Pons (tissue), 1 donor: ENCODE measurements at places on chromosomes 4 and X.

- no peak for DNase-seq
Measured at GRCh38 chr4:139567159-139567870, 11.3 kb upstream of the SETD7 start.

DNA sequence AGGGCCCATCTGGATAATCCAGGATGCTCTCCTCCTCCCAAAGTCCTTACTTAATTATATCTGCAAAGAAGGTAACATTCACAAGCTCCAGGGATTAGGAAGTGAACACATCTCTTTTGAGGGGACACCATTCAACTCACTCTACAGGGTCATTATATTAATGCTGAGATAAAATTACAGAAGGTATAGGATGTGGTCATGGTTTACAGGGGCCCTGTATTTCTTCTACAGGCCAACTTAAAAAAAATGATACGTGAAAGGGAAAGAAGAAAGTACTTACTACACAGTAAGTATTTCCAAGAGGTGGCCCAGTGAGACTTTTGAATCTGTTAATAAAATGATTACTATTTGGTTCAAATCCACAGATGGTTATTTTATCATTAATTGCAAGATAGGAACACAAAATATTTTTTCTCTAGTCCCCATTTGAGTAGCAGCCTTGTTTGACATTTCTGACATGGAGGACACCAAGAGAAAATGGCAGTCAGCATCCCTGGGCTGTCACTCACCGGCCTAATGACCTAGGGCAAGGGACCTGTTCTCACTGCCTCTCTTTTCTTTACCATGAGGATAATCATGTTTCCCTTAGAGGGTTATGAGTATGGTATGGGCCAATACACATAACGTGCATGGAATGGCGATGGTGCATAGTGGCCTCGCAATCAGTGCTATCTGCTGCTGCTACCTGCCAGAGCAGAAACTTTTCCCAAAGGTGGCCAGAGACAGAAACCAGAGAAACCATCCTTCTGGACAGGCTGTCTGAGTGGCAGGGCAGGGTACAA, 140.5 kb downstream of the PTTG2 start:
- no peak for DNase-seq

GRCh38 chr4:168917138-168917779, 92.8 kb downstream of the CBR4 start:
- peak; percentile 39 for DNase-seq

DNA sequence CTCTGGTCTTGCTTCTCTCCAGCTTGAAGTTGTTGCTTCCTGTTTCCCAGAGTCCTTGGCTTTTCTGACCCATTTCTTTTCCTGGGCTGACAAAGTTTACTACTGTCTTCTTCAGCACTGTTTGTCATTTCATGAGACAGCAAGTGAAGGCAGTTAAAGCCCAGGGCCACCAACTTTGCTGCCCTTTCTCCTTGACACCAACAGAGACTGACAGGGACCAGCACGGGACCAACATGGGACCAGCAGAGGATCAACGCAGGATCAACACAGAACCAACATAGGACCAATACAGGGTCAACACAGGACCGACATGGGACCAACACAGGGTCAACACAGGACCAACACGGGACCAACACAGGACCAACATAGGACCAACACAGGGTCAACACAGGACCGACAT, 34.9 kb downstream of the RNF212 start:
- no peak for DNase-seq

- DNase-seq: no peak
Measured at GRCh38 chr4:108155373-108155772, 13.4 kb downstream of the LEF1 start.

DNA sequence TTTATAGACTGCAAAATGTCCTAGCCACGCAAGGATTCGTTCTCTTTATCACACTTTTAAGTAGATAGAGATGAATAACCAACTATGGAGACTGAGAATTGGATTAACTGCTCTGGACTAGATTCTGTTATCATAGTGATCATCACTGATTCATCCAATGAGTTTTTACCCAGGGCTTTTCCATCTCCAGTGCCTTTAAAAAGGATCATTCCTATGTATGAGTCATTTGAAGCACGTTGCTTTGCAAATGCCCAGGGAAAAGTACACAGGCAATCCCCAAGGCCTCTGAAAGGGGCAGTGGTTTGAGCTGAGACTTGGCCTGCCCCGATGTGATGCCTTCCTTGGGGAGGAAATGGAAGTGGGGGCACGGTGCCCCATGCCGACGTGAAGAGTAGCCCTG, 122.7 kb upstream of the PSAPL1 start:
- no peak for DNase-seq

- DNase-seq: no peak
Measured at GRCh38 chr4:138188406-138189084, 53.6 kb downstream of the SLC7A11 start.

GRCh38 chr4:1194010-1194900, 21.9 kb upstream of the SPON2 start:
- DNase-seq: no peak

- DNase-seq: no peak
Measured at GRCh38 chrX:97398030-97398551, 514.4 kb downstream of the RPA4 start.

DNA sequence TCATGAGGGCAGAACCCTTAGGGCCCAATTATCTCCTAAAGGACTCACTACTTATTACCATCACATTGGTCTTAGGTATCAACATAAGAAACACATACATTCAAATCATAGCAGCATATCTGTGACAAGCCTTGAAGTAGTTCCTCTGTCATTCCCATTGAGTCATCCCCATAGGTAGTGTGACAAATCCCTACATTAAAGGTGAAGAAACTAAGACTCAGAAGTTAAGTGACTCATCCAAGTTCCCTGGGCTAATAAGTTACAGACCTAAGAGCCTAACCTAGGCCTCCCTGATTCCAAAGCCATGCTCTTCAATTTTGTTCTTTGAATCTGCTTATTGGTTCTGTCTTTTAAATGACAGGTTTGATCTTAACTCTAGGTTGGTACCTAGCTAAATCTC, 58.2 kb downstream of the CD38 start:
- DNase-seq: no peak

DNA sequence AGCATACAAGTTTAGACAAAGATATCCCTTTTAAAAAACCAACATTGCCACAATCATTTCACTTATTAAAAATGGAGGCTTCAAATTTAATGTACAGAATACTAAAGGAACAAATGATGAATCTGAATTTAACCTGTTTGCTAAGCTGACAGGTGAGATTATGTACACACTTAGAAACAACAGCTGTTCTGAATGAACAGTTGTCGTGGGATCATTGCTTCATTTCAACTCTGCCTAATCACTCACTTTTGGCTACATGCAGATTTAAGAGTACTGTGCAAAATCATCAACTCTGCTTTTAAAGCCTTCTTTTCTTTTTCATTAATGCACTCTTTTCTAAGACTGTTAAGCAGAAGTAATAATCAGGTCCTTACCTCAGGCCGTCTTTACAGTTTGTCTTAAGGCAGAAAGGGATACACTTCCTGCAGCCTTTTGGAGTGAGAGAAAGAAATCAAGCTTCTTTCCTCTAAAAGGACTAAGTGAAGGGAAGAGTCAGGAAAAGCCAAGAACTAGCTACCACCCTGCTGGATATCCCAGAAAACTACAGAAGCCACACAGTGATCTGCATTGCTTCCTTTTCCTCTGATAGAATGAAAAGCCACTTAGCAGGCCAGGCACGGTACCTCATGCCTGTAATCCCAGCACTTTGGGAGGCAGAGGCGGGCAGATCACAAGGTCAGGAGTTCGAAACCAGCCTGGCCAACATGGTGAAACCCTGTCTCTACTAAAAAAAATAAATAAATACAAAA, 54.7 kb upstream of the NPNT start:
- no peak for DNase-seq

DNA sequence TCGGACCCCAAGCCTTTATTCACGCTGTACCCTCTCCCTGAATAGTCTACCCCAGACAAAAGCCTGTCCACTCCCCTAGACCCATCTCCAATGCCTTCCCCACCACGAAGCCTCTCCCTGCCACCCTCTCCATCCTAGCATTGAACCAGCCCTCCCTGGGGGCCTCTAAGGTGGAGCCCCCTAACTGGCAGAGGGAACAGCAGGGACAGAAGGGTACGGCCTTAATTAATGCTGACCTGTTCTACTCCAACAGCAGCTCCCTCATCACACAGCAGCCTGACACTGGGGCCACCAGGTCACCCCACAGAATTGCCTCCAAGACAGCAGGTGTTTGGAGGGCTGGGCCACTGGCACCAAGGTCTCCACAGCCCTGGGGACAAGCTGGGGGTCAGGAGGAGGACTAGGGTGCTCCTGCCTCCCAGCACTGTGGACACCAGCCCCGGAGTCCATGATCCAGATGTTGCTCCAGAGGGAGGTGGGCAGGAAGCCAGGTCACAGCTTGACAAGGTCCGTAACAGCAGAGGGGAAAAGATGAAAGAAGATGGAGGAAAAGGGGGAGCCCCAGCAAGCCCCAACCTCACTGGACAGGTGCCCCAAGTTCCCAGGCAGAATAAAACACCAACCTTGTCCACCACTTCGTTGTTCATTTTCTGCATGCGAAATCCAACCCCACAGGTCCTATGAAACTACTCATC, 3.7 kb downstream of the CRMP1 start:
- no peak for DNase-seq

DNA sequence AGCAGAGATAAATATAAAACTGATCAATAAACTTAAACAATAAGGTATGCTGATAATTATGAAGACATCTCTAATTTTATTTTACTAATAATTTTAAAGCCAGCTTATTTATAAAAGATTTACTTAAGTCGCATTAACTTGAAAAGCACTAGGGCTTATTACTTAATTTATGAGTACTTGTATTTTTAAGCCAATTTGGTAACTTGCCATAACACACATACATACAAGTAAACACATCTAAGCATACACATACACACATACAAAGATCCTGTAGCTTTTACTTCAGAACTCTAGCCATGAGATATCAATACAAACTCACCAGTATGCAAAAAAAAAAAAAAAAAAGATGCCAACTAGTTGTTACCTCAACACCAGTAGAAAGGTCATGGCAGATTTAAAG, 10.0 kb upstream of the GPR78 start:
- DNase-seq: no peak

DNA sequence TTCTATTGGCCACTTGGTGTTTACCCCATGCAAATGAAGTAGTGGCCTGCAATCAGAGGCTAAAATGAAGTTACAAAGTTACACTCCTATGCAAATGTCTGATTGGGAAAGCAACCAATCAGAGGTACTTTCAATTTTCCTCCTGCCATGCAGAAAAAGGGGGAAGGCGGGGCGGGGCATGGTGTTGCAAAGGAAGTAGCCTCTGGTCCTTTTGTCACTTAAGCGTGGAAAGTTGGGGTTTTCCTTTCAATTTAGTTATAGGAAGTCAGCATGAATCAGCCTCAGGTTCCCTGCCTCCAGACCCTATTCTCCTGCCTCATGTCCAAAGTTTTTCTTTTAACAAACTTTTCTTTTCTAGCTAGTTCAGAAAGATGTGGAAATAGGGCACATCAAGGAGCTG, 69.3 kb downstream of the GPC4 start:
- no peak for DNase-seq

DNA sequence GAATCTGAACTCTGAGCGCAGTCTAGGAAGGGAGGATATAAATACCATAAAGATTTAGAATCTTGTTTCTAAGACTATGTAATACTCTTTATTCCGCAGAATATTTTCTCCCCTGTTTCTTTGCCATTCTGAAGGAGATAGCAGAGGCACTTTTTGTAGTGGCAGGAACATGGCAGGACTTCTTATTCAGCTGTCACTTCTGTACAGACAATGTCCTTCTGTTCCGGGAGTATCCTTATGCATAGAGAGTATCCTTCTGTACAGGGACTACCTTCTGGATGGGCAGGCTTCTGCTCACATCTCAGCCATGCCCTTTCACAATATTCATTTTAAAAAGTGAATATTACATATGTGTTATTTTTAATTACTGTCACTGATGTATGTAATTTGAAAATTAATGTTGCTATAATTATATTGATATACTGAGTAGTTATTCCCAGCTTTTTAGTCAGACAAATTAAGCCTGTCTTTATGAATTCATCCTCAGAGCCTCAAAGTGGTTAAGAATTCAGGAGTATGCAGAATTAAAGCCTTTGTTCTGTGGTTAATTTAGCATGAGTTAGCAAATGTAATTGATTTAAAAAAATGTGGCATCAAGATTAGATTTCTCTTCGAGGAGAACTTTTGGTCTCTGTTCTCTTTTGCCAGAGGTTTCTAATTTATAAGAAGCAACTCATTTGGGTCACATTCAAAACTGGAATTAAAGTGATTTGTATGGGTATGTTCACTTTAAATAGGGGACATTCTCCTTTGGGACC, 174.4 kb downstream of the FHIP1A start:
- DNase-seq: no peak

DNA sequence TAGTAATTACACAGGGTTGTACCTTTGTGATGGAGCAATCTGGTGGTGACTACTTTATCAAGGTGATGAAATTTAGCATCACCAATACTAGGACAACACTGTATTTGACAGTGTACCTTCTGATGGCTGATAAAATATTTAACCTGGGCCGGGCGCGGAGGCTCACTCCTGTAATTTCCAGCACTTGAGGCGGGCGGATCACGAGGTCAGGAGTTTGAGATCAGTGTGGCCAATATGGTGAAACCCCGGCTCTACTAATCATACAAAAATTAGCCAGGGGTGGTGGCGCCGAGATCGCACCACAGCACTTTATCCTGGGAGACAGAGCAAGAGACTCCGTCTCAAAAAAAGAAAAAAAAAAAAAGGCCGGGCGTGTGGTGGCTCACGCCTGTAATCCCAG, 1.9 kb upstream of the TAF1 start:
- DNase-seq: no peak

DNA sequence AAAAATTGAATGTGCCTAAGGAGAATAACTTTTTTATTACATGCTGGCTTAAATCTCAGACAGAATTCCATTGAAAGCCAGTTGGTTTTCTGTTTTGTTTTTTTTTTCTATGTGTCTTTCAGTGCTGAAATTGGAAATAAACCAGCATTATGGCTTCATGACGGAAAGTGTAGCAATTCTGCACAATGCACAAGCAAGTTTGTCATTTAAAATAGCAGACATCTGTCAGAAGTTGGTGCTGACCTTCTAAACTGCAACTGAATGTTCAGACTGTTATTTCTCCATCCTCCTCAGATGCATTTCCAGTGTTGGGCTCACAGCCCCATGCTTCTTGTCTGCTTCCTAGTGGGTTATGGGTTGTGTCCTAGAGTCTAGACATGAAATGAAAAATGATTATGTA, 107.2 kb upstream of the LIMCH1 start:
- no peak for DNase-seq

DNA sequence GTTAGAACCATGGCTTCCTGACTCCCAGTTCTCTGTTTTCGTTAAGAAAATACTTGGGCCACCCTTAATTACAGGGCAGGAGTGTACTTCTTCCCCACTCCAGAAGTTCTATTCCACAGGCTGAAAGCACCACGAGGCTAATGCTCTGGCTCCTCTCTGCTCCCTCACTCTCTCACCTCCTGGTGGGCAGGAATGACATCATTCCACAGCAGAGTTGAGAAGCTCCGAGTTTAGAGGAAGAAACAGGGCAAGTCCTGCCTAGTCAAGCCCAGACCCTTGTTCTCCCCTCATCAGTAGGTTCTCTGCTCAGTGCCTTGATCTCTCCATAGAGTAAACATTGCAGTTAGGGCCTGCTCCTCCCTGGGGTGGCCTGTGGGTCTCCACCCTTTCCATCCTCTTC, 343.8 kb upstream of the CLNK start:
- DNase-seq: no peak

- no peak for DNase-seq
Measured at GRCh38 chrX:134676436-134676835, 18.2 kb upstream of the PLAC1 start.

- DNase-seq: no peak
Measured at GRCh38 chr4:41528512-41529205, 9.3 kb upstream of the LIMCH1 start.

GRCh38 chrX:53065104-53065503, 16.5 kb downstream of the GPR173 start:
- no peak for DNase-seq
